Fibroblast of skin of scalp (primary cell): ENCODE measurements at places on chromosomes 6 and 20.
A peak's percentile ranks its signal among the peaks of the same experiment; 100 is the strongest.

- DNase-seq = no peak
Observed at GRCh38 chr6:113301651-113302050, 555.5 kb upstream of the MARCKS start.

- peak; percentile 40 for DNase-seq
Observed at GRCh38 chr6:7241709-7242645, 71.0 kb downstream of the SSR1 start.

DNA sequence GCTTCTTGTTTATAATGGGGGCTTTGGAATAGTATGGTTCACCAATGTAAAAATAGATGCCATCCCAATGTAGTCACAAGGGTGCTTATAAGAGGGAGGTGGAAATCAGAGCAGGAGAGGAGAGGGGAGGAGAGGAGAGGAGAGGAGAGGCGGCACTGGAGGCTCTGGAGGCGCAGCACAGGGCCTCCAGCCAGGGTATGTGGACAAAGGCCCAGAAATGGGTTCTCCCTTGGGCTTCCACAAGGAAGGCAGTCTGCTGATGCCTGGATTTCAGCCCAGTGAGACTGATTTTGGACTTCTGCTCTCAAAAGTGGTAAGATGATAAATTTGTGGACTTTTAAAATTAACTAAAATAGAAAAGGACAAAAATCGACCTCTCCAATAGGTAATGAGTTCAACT, 116.8 kb downstream of the RNASET2 start:
- DNase-seq = no peak

- DNase-seq = peak; percentile 44
Observed at GRCh38 chr6:35238843-35239289, 20.7 kb upstream of the ZNF76 start.

DNA sequence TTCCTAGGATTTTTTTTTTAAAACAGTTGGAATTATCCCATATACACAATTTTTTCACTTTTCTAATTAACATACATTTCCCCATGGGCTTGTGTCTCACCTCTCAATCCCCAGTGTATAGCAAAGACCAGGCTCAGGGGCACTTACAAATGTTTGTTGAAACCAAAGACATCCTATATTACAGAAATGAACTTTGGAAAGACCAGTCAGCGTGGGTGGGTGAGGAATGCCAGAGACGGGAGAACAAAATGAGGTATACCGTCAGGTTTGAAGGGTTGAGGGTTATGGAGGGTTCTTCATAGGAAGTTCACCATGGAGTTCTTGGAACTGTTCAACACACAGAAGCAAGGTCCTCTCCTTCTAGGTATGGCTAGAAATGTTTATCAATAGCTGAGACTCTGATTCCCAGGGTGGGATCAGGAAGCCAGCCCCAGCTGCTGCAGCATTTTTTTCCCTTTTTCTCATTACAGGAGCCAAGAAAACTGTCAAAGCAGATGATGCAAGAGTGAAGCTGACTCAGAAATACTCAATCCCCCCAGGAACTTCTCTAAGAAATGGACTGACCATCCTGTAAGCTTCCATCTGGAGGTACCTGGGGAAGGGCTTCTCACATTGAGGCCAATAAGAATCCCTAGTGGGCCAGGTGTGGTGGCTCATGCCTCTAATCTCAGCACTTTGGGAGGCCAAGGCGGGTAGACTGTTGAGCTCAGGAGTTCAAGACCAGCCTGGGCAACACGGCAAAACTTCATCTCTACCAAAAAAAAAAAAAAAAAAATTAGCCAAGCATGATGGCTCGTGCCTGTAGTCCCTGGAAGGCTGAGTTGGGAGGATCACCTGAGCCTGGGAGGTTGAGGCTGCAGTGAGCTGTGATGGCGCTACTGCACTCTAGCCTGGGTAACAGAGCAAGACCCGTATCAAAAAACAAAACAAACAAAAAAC, 15.9 kb upstream of the TBC1D20 start:
- peak; percentile 82 for DNase-seq

DNA sequence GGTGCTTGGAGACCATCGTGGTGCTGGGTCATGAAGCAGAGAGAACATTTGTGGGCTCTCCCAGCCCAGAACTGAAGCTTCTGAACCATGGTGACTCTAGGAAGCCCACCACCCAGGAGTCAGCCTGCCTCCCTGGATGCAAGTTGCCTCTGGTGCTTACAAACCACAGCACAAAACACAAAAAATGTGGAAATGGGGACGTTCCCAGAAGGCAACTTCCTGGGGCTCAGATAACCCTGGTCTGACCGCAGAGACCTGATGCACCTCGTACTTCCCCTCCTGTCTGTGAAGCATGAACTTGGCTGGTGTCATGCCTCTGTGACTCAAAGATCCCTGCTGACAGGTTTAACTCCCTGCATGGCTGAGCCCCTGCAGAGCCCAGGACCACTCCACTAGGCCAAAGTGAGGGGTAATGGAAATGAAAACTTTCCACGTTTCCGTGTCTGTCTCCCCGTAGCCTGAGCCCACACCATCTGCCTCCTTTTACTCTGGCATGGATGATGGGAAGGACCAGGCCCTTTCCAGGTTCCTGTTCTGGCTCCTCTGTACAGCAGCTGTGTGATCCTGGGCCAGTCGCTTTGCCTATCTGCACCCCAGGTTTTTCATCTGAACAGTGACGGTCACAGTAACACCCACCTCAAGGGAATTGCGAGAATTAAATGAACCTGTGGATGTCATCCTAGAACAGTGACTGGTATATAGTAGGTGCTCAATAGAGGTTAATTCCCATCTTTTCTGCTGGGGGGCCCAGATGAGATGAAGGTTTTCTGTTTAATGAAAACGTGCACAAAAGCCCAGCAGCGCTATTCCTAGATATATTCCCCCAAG, 57.7 kb downstream of the PPP1R16B start:
- no peak for DNase-seq

DNA sequence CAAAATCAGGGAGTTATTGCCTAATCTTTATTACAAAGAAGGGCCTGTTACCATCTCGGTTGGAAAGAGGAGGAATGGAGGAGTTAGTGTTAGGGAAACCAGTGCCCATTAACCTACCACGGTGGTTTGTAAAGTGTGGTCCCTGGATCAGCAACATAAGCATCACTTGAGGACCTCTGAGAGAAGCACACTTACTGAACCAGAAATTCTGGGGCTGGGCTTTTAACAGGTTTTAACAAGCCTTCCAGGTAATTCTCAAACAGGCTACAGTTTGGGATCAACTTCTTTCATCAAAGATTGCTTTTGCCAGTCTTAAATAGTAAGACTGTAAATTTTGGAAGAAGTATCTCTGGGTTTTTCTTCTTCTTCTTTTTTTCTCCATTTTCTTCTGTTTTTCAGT, 329.5 kb upstream of the JAG1 start:
- DNase-seq = no peak

GRCh38 chr6:69729870-69730449, 66.8 kb downstream of the LMBRD1 start:
- peak; percentile 2 for DNase-seq

GRCh38 chr6:493840-494239, 102.3 kb downstream of the IRF4 start:
- DNase-seq = no peak

GRCh38 chr6:166382500-166382932, 224 bp downstream of the MPC1 start:
- DNase-seq = no peak

GRCh38 chr6:144063744-144064401, 31.5 kb downstream of the SF3B5 start:
- DNase-seq = peak; percentile 31

DNA sequence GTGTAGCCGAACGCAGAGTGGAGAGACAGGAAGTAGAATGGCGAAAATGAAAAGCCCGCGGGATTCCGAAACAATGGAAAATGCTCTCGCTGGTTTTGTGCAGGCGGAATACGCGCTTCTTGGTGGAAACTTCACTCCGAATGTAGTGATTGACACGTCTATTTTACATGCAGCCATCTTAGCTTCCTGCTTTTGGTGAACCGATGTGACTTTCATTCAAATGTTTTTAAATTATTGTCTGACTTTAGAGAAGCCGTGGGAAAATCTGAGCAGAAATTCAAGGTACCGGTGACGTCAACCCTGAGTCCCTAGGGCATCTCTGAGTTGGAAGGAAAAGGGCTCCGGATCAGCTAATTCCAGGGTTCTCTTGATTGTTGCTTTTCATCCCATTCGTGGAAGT, 11.4 kb downstream of the GPX5 start:
- DNase-seq = peak; percentile 17

GRCh38 chr20:20712004-20712473, 405 bp downstream of the RALGAPA2 start:
- DNase-seq = no peak

GRCh38 chr6:132011582-132011981, 60.4 kb upstream of the CCN2 start:
- DNase-seq = peak; percentile 71

GRCh38 chr20:43507150-43508080, at the start of gene L3MBTL1:
TSS of gene L3MBTL1 (plus strand) at chr20:43507697. CDS start at chr20:43513504, 5,807 bp downstream.
- DNase-seq = peak; percentile 13

GRCh38 chr6:24381476-24382219, 21.1 kb upstream of the MRS2 start:
- no peak for DNase-seq

- peak; percentile 41 for DNase-seq
Observed at GRCh38 chr20:16475225-16475624, 98.0 kb downstream of the KIF16B start.

GRCh38 chr20:46077642-46078305, 12.0 kb downstream of the NCOA5 start:
- DNase-seq = no peak

DNA sequence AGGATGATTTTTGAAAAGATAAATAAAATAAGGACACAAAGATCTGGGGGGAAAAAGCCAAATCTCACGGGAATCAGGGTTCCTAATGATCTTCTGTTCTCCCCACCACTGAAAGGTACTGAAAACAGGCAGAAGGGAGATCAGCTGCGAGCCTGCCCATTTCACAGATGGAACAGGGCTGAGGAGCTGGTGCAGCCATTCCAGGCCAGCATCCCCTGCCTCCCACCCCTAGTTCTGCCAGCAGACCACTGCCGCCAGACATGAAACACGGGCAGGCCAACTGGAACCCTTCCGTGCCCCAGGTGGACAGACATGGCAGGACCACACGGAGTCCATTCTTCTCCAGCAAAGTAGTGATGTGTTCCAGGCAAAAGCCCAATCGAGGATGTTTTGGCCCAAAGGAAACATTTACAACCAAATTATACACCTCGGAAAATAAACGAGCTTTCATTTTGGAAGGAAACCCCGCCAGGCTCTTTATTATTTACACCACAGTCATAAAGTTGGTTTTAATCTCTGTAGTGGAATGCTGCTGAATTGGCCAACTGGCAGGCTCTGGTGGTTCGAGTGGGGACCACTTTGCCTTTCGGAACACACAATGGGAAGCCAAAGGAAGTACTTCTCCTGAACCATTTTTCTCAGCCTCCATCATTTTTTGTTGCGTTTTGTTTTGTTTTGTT, 28.2 kb downstream of the ISM1 start:
- no peak for DNase-seq

DNA sequence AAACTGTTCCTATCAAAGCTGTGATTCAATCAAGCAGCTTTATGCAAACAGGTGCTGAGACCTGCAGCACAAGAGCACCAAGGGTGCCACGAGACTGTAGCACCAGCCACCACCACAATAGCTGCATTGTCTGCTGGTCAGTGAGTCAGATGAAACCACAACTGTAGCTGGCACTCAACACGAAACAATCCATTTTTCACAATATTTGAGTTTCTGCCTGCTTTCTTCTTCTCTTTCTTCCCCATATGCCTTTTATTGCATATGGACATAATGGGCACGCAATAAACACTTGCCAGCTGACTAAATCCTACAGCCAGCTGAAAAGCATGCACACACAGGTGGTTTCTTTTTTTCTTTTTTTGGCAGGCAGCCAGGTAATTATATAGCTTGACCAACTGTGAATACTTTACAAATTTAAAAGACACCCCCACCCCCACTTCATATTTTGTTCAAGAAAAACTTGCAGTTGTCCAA, 16.6 kb downstream of the SLC2A12 start:
- DNase-seq = no peak

DNA sequence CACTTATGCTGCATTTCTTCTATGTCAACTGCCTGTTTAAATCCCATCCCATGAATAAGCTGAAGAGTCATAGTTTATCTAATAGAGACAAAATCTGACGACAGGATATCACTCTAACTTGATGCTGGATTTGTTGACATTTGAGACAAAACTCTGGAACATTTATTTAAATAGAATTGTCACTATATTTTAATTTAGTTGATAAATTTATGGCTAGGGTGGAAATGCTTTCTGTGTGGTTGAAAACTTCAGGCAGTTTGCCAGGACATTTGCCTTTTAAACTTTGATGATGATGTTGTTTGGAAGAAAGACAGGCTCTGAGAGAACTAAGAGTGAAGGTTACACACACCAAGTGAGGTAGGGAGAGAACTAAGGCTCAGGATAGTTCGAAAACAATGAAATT, 68.1 kb downstream of the GJA1 start:
- peak; percentile 44 for DNase-seq

- no peak for DNase-seq
Observed at GRCh38 chr20:54704032-54704635, 228.7 kb downstream of the DOK5 start.

GRCh38 chr6:151392427-151392826, 1.1 kb upstream of the ZBTB2 start:
- no peak for DNase-seq

GRCh38 chr20:37714978-37715672, 21.3 kb downstream of the CTNNBL1 start:
- peak; percentile 42 for DNase-seq

DNA sequence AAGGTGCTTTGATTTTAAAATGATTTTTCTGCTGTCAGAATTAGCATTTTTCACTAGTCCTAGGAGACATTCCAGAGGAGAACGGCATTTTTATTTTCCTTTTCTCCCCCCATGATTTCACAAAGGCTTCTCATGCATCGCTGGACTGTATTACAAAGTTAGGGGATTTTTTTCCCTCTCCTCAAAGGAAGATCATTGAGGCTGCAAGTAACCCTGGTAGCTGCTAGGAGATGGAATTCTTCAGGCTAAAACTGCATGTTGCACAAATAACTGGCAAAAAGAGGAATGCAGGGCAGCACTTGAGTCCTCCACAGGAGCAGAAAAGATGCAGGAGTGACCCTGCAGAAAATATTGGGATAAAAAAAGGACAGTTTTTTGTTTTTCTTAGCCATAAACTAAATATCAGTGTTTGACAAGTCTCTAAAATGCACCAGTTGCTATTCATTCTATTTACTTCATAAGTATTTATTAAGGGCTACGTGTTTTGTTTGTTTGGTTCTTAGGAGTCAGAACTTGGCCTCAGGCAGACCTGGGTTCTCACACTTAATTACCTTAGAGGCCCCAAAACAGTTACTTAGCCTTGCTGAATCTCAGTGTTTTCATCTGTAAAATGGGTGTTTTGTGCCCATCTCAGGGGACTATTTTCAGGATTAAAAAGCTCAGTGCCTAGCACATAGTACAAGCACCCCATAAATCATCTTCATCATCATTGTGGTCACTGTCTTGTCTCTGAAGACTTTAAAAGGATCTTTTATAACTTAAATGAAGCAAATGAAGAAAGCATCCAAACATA, 144.5 kb upstream of the ID4 start:
- peak; percentile 18 for DNase-seq
